ENCODE measurements at places on chromosomes 7 and 10. TPM values are rescaled to one million over a fixed set of nuclear protein-coding genes. Genes with fewer than 3 reads are reported as not detected.

DNA sequence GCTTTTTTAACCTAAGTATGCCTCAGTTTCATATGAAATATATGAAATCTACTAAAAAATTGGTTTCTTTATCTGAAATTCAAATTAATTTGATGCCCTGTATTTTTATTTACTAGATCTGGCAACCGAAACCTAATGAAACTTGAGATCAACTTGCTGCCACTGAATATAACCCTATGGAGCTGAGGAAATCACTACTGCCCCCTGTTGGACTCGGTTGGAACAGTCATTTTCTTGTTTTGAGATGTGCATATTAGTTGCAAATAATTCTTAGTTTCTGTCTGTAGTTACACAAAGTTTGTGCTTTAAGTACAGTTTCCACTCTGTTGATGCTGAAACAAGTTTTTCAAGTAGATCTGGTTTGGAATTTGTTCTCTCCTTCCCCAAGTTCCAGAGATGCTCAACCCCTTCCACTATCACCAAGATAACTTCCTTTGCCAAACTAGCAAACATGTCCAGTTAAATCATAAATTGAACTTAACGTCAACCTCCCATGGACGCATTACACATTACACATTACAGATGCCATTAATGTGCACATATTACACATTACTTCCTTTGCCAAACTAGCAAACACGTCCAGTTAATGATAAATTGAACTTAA, 22.2 kb upstream of the EXOC4 start:
- H3K4me1 ChIP-seq = no peaks in the 10 kb centered on the region
- peak; percentile 50 for DNase-seq
- no peak overlapping the region for H3K4me3 ChIP-seq
- no peak overlapping the region for H3K27ac ChIP-seq
- no peaks in the 10 kb centered on the region for H3K36me3 ChIP-seq

GRID2IP gene
- 0.21 TPM for total RNA-seq

DNA sequence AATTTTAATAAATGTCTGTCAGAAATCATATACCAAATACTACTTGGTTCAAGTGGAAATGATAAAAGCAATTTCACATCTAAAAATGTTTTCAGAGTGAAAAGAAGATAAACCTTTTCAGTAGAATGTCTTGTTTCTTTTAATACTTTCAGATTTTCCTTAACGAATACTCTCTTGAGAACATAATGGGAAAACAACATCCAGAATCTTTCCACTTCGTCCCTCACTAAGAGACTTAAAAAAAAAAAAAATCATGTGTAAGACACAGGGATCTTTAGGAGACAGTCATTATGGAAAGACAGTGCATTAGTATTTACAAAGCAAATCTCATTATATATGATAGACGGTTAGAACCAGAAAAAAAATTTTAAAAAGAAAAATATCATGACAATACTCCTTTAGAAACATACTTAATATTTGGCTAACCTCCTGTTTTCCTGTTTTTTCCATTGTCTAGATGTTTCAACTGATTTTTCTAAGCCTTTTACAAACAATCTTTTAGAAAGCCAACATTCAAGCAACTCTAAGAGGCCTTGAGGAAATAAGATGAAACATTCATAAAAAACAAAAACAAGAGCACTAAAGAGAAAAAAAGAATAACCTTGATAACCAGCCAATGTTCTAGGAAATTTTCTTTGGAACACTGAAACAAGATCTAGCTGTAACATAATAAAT, 339.9 kb upstream of the LRRN3 start:
- peaks cover 17% of the 10 kb centered on the region for H3K36me3 ChIP-seq
- no peak overlapping the region for H3K4me3 ChIP-seq
- H3K27me3 ChIP-seq = no peaks in the 10 kb centered on the region
- no peak for DNase-seq
- H3K27ac ChIP-seq = no peak overlapping the region

GRCh38 chr10:22611425-22612115, 102.8 kb downstream of the PIP4K2A start:
- peak overlapping the region; percentile 85 for H3K27ac ChIP-seq
- no peaks in the 10 kb centered on the region for H3K27me3 ChIP-seq
- peaks cover 30% of the 10 kb centered on the region for H3K36me3 ChIP-seq
- DNase-seq = peak; percentile 75

DNA sequence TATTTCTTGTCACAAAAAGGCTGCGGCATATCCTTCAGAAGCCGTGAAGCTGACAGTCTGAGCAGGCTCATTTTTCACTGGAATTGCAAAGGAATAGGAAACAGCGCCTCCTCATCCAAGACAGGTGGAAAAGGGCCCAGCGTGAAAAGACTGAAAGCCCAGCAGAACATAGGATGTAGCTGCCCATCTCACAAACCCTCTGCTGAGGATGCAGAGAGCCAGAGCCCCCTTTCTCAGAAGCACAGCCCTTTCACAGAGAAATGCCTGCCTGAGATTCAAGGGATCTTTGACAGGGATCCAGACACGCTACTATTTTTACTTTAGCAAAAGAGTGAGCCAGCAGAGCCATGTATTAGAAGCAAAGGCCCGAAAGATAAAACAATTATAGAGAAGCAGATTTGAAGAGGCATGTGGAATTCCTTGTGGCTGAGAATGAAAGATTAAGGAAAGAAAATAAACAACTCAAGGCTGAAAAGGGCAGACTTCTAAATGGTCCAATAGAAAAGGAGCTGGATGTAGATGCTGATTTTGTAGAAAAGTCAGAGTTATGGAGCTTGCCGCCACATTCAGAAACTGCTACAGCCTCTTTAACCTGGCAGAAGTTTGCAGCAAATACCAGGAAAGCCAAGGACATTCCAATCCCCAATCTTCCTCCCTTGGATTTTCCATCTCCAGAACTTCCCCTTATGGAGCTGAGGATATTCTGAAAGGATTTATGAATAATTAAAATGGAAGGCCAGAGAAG, 36.9 kb downstream of the GDI2 start:
- peaks cover 56% of the 10 kb centered on the region for H3K4me1 ChIP-seq
- no peaks in the 10 kb centered on the region for H3K27me3 ChIP-seq
- peaks cover 55% of the 10 kb centered on the region for H3K36me3 ChIP-seq
- peak overlapping the region; percentile 85 for H3K27ac ChIP-seq
- no peak for DNase-seq

PTPN20 gene
- total RNA-seq = 1.5 TPM
